ENCODE measurements at places on chromosomes 2 and 18.

- no peak for DNase-seq
Observed at GRCh38 chr18:24964216-24964615, 387.8 kb downstream of the ZNF521 start.

DNA sequence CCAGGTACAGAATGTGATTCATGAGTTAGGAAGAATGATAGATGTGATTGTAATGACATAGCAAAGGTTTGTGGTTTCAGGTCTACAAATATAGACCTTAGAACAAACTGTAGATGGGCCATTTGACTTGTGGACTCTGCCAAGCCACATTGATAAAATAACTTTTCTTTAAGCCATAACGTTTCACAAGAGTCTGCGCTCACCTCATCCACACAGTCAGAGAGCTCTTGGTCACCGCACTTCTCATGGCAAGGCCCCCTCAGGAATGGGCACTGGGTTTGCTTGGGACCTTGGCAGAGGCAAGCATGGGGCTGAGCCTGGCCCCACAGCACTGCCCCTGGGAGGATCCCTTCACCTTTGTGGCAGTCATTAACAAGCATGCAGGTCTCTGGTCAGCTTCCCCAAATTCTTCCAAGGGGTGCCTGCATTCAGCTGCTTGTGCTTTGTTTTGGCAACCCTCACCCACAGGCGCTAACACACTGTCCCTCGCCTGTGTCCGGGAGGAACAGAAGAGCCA, 14.0 kb downstream of the ARMC9 start:
- no peak for DNase-seq

DNA sequence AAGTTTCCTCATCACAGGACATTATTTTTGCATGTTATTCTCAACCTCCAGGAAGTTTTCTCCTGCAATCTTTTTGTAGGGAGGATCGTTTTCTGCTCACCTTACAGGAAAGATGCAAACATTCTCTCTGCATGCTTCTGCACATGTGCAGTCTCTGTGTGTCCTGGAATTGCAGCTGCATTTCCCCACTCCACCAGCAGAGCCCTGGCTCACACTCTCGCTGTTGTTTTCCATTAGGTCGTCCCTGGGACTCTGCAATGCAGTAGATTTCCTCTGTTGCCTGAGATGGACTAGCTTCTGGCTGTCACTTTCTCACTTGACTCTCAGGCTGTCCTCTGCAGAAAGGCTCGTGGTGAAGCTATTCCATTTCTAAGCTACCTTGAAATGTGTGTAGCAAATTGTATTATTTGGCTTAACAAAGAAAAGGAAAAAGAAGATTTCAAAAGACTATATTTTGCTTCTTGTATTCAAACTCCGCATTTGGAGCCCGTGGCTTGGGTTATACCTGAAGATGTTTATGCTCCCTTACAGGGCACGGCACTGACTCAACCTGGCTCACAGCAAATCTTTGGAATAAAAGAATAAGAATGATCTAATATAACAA, 346.7 kb downstream of the RAD51AP2 start:
- peak; percentile 12 for DNase-seq

GRCh38 chr18:41128126-41128525, 826.9 kb upstream of the PIK3C3 start:
- no peak for DNase-seq

DNA sequence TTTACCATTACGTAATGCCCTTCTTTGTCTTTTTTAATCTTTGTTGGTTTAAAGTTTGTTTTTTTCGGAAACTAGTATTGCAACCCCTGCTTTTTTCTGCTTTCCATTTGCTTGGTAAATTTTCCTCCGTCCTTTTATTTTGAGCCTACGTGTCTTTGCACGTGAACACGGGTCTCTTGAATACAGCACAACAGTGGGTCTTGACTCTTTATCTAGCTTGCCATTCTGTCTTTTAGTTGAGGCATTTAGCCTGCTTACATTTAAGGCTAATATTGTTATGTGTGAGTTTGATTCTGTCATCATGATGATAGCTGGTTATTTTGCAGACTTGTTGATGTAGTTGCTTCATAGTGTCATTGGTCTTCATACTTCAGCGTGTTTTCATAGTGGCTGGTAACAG, 37.5 kb upstream of the TTC39C start:
- DNase-seq: no peak

- no peak for DNase-seq
Observed at GRCh38 chr18:13320096-13320495, 101.5 kb downstream of the LDLRAD4 start.

GRCh38 chr18:33757037-33757436, 179.0 kb downstream of the ASXL3 start:
- no peak for DNase-seq

Measured in cardiac fibroblast (primary cell).